ENCODE measurements at places on chromosomes 13 and 19. TPM values are rescaled to one million over a fixed set of nuclear protein-coding genes. Genes with fewer than 3 reads are reported as not detected.

- no peak overlapping the region for H3K27ac ChIP-seq
- DNase-seq: no peak
- no peaks in the 10 kb centered on the region for H3K27me3 ChIP-seq
Observed at GRCh38 chr19:46913198-46913851, 52.5 kb downstream of the ARHGAP35 start.

GRCh38 chr19:45170146-45171106, 7.6 kb downstream of the TRAPPC6A start:
- peak overlapping the region; percentile 66 for H3K4me3 ChIP-seq
- H3K36me3 ChIP-seq: peaks cover 4% of the 10 kb centered on the region
- peaks cover 27% of the 10 kb centered on the region for H3K4me1 ChIP-seq

DNA sequence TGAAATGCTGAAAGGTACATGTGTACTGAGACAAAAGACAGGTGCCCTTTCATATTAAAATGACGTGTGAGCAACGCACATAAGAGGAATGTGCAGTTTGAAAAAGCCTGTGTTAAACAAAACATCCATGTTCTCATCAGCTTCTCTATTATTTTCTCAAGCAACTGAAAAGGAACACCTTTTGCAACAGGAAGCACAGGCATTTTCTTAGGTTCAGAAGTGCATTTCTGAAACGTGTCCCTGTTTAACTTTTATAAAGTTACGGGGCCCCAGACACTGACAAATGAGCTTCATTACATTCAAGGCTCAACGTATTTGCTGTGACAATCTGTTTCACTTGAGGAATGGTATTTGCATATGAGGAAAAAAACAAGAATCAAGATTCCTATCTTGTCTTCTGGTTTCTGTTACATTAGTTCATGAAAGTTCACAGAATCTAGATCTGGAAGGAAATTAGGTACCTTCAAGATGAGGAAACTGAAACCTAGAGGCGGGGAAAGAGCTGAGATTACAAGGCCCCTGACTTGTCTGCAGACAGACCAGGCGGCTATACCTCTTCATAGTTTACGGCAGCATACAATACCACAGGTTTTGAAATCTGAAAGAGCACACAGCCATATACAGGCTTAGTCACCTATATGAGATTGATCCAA, 431.7 kb downstream of the KLF12 start:
- peak overlapping the region; percentile 65 for H3K27ac ChIP-seq
- peaks cover 11% of the 10 kb centered on the region for H3K36me3 ChIP-seq
- H3K4me1 ChIP-seq: peaks cover 27% of the 10 kb centered on the region
- DNase-seq: peak; percentile 21

- DNase-seq: no peak
- H3K27me3 ChIP-seq: no peaks in the 10 kb centered on the region
- no peaks in the 10 kb centered on the region for H3K4me1 ChIP-seq
- H3K36me3 ChIP-seq: no peaks in the 10 kb centered on the region
- H3K27ac ChIP-seq: no peak overlapping the region
- no peak overlapping the region for H3K4me3 ChIP-seq
Observed at GRCh38 chr13:80931766-80932165, 590.8 kb upstream of the SPRY2 start.

GRCh38 chr19:16607819-16608218, 20.2 kb downstream of the MED26 start:
- no peak overlapping the region for H3K4me3 ChIP-seq
- no peaks in the 10 kb centered on the region for H3K27me3 ChIP-seq
- H3K27ac ChIP-seq: no peak overlapping the region

GRCh38 chr13:94494026-94494425, 14.5 kb upstream of the DCT start:
- H3K27me3 ChIP-seq: no peaks in the 10 kb centered on the region
- H3K4me1 ChIP-seq: no peaks in the 10 kb centered on the region
- no peaks in the 10 kb centered on the region for H3K36me3 ChIP-seq
- no peak for DNase-seq
- H3K4me3 ChIP-seq: no peak overlapping the region

The HIF3A gene
- not detected for total RNA-seq

The PIAS4 gene
- 41.0 TPM for total RNA-seq

The LILRA2 gene
- not detected for total RNA-seq

The ANGPTL8 gene
- not detected for total RNA-seq
